ENCODE measurements at places on chromosomes 3 and 15.

- no peak for DNase-seq
Observed at GRCh38 chr3:69065318-69065964, 13.3 kb upstream of the TMF1 start.

DNA sequence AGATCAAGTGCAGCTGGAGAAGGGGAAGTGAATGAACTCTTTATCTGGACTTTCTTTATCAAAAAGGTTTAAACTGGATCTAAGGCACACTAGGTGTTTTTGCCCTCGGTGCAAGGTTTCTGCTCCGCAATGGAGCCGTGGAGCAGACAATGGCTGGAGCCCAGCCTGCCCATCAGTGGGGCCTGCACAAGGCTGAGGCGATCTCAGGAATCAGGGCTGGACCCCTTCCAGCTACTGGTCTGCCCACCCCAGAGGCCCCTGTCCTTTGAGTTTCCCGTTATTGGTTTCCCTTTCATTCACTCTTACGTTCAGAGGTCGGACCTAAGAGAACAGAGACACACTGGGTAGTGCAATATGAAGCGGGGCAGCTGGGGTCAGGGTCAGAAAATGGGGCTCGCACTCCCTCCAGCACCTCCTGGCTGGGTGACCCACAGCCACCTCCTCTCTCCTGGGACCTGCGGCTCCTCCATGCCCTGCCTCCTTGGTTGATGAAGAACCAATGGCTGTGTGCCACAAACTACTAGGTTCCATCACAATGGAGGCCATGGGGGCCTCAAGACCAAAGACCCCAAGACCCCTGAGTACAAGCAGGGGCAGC lies 164.6 kb downstream of the CHSY1 start:
- no peak for DNase-seq

- DNase-seq, result no peak
Observed at GRCh38 chr15:52789601-52790168, 451 bp downstream of the ONECUT1 start.

- no peak for DNase-seq
Observed at GRCh38 chr3:106673926-106674569, 703.2 kb upstream of the CCDC54 start.

- no peak for DNase-seq
Observed at GRCh38 chr3:143291836-143292447, 172.4 kb downstream of the CHST2 start.

GRCh38 chr3:31341130-31341529 lies 191.6 kb upstream of the STT3B start:
- no peak for DNase-seq

DNA sequence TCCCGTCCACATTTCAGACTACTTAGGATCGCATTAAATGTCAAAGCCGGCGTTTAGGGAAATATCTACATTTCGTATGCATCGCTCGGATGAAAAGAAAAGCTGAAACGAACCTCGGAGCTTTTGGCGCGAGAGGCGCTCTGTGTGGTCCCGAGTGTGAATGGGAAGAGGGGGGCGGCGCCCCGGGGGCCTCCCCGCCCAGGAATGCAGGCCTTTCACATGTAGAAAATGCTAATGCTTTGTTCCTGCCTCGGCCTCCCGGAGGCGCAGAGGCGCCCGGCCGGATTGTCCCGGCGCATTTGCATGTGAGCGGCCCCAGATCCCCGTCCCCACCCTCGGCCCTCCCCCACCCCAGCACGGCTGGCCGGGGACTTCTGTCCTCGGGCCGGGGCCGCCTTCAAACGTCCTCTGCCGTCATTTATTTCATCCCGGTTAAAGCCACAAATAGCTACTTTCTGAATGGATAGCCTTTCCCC lies 37.0 kb upstream of the TRIM71 start:
- DNase-seq, result no peak

DNA sequence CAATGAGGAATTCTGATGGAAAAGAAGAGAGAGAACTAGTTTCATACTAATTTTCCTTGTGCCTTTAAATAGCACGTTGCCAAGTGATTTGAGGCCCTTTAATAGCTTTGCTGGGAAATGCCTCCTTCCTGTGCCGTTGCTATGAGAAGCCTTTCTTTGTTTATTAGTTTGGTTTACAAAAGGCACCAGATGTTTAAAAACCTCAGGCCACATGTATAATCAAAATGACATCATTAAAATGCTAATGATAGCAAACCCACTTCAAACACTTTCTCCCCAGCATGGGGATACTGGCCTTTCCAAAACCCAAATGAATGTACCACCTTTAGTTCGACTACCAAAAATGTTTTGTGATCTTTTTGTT lies 50.0 kb upstream of the TBC1D23 start:
- no peak for DNase-seq

- DNase-seq, result no peak
Observed at GRCh38 chr3:42214565-42215283, 51.3 kb downstream of the CCK start.

GRCh38 chr3:168490981-168491380 lies 395.3 kb upstream of the GOLIM4 start:
- no peak for DNase-seq

- DNase-seq, result no peak
Observed at GRCh38 chr3:183584246-183584913, 28.9 kb upstream of the KLHL6 start.

DNA sequence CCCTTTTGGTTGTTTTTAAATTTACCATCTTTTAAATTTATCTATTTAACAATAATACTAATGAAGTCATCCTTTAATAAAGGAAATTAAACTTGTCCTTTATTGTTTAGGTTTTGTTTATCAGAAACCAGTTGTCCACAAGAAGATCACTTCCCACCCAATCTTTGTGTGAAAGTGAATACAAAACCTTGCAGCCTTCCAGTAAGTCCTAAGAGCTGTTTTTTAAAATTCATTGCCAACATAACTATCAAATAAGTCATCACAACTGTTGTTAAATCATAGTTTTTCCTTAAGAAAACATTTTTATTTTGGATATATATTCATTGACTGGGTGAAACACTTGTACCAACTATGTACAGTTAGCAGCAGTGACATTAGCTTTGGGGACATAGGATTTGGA lies 59.4 kb downstream of the CALML4 start:
- no peak for DNase-seq

- no peak for DNase-seq
Observed at GRCh38 chr15:77010312-77010686, 15.4 kb downstream of the PSTPIP1 start.

GRCh38 chr15:25848784-25849156 lies 14.4 kb downstream of the ATP10A start:
- DNase-seq, result no peak

DNA sequence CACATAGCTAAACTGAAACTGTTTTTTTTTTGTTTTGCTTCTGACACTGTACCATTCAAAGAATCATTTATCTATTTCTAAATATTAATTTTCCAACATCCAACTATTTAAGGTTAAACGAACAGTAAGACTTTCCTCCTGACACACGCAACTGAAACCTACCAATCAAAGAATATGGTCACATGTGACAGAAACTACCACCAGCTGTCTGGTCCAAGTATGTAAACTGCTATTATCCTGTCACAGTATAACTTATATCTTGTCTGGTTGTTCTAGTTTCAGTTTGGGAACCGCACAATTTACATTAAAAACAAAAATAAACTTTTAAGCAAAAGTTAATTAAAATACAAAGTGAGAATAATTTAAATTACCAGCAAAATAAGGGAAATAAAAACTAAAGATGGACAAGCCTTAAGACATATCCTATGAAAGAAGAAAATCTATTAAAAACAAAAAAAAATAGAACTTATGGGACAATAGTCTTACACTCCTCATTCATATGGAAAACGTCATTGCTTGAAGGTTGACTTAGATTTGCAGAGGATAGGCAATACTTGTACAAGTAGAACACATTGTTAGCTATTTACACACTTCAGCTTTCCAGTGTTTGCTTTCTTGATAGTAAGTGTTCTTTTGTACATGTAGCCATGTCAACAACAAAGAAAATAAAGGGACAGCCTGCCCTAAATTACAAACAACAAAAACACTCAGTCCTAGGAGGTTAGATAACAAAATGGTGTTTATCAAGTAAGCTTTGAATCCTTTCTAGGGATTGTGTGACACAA lies 26.8 kb upstream of the CHRM5 start:
- no peak for DNase-seq

DNA sequence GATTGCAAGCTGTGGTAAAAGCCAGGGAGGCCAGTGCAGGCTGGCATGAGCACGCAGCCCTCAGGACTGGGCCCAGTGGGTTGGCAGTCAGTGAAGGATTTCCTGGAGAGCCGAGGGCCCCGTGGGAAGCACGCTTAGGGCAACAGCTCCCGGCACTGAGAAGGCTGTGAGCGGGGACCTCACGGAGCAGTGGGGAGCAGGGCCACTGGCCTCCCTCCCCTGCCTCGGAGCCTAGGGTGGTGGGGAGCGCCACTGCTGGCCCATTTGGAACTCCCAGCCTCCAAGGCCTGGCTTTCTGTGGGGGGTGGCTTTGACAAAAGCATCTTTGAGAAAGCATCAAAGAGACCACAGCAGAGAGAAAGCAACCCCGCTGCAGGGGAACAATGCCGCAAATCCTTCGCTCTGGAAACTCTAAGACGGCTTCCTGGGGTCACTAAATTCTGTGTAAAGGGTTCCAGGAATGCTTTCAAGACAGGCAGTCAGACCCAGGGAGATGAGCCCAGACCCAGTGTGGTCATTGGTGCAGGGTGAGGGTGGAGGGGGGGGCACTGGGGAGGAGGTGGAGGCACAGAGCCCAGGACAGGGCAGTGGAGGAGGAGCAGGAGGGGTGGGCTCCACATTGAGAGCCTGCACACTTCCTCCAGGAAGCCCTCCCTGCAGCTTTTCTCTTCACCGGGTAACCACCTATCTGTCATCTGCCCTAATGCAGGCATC lies 9.5 kb upstream of the APBA2 start:
- no peak for DNase-seq

GRCh38 chr15:83112233-83112955 lies 4.9 kb downstream of the TM6SF1 start:
- no peak for DNase-seq

Measured in activated T-cell treated with anti-CD3 and anti-CD28 coated beads for 48 hours (primary cell).